GM12891 (cell line): ENCODE measurements at places on chromosomes 7 and 10.

DNA sequence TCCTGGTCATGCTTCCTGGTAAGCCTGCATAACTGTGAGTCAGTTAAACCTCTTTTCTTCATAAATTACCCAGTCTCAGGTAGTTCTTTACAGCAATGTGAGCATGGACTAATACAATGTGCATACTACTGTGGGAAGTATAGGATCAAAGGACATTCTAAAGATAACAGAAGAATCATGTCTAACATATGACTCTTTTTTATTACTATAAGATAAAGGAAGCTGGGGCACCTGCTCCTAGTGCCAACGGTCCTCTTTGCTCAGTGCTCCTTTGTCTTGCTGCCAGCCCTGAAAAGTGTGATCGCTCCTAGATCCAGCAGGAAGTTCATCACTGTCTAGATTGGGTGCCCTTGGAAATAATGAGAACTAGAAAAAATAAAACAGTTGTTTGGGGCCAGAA lies 143.3 kb upstream of the NOBOX start:
- no peak for DNase-seq

DNA sequence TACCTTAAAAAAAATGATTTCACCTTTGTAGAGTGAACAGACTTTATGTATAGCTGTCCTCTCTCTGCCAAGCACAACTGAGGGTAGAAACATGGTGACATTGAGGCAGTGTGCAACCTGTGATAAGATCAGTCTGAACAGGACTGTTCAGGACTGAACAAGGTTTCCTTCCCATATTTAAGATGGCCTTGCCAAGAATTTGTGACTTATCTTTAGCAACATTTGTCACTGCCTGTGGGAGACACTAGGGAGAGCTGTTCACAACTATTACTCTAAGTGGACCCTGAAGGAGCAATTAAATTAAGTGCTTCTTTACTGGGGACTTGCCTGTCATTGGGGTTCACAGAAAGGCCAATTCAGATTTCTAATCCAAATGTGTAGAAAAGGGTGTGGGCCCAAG lies 6.7 kb downstream of the OR13A1 start:
- no peak for DNase-seq

DNA sequence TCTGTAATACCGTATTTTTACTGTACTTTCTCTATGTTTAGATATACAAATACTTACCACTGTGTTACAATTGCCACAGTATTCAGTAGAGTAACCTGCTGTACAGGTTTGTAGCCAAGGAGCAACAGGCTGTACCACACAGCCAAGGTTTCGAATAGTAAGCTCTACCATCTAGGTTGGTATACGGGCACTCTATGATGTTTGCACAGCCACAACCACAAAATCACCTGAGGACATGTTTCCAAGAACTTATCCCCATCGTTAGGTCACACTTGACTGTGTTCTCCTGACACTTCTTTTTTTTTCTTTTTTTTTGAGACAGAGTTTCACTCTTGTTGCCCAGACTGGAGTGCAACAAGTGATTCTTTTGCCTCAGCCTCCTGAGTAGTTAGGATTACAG lies 134.6 kb upstream of the TRIM24 start:
- no peak for DNase-seq

DNA sequence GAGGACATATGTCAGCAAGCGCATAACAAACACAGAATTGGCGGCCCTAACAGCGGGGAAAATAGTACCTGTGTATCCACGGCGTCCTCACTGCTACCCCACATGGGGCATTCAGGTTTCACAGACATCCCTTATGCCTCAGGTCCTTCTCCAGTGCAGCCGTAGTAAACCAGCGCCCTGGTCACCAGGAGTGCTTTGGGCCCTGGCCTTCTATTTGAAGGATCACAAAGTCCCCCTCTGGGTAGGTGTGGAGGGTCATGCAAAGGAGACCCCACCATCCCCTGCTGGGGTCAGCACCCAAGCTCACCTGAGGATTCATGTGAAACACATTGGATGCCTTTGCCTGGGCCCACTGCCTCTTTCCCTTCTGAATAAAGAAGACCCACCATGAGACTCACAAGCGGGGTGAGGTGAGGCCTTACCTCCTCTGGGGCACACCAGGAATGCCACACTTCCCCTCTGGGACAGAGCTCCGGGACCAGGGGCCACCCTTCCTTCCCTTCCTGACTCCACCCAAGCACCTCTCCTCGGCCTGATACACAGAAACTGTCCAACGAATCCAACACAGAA lies 18.8 kb downstream of the CLRN3 start:
- no peak for DNase-seq

DNA sequence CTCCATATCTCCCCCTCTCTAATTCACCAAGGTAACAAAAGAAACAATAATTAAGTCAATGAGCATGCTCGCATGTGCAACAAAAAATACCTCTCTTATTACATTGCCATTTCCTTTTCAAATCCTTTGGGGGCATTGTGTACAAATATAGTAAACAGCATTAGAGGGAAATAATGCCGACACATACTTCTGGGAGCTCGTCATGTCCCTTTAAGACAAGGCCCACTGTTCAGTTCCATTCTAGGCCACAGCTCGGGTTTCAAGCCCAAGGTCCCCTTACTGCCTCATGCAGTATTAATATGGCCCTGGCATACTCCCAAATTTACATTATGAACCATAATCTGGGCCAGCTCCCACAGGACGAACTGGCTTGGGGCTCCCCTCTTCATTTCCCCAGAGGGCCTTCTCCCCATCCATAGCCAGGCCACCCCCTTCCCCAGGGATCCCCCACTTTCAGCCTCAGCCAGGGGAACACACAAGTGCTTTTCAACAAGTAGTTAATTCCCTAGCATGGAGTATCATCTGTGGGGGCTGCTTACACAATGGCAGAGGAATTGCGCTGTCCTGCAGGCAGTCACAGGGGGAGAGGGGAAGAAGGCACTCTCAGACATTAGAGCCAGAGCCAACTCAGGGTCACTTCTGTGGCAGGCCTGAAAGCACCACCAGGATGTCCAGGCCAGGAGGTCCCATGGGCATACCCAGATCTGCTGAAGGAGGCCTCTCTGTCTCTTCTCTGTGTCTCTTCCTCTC lies 110.6 kb downstream of the KCNMA1 start:
- no peak for DNase-seq

DNA sequence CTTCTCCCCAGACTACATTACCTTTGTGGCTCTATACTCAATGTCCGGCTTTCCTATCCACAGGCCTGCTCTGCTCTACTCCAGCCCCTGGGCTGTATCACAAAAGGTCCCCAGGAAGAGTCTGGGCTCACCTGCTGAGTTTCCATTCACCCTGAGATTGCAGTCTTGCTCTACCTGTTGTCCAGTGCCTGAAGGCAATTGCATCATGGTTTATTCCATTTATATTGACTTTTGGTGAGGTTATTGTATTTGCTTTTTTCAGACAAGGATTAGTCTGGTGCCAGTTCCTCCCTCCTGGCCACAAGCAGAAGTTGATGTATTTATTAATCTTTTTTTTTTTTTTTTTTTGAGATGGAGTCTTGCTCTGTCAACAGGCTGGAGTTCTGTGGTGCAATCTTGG lies 273.1 kb downstream of the XPNPEP1 start:
- no peak for DNase-seq

DNA sequence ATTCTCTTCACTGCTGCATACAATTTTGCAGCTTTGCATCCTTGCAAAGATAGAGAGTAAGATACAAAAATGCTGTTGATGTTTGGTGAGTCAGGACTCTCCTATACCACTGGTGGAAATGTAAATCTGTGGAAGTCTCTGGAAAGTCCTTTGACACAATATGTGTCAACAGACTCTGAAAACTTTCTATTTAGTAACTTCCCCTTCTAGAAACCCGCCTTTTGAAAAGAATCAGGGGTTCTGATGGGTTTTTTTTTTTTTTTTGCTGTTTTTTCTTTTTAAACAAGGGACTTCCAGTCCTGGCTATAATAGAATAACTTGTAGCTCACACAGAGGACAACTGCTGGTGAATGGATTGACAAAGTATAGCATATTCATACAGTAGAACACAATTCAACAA lies 16.4 kb downstream of the NOD1 start:
- DNase-seq: no peak

GRCh38 chr10:119651514-119652360 lies 557 bp downstream of the BAG3 start:
- no peak for DNase-seq

GRCh38 chr7:50857804-50858489 lies 75.3 kb upstream of the GRB10 start:
- no peak for DNase-seq

DNA sequence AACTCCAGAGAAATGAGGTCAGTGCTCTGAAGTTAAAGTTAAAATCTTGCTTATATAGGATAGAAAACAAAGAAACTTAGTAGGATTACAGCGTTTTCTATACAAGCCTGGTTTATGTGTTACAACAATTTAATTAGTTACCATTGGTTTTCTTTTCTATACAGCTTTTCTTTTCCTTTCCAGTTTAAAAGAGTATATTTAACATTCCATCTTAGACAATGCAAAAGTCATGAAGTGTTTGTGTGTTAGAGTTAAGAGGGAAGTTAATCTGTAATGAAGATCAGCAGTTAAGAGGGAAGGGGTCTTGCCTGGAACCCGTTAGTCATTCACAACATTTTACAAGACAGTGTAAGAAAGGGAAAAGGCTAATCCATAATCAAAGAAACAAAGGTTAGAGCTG lies 338.3 kb downstream of the OTUD1 start:
- DNase-seq: no peak
